ENCODE measurements at places on chromosomes 3 and 15.

- H3K27ac ChIP-seq: no peak overlapping the region
- H3K36me3 ChIP-seq: no peaks in the 10 kb centered on the region
- H3K4me1 ChIP-seq: no peaks in the 10 kb centered on the region
- no peak overlapping the region for H3K4me3 ChIP-seq
- DNase-seq: no peak
Observed at GRCh38 chr3:126406389-126407296, 11.9 kb downstream of the CFAP100 start.

GRCh38 chr3:172181932-172182586 lies 142.7 kb downstream of the FNDC3B start:
- peaks cover 17% of the 10 kb centered on the region for H3K4me1 ChIP-seq
- no peak overlapping the region for H3K27ac ChIP-seq
- no peaks in the 10 kb centered on the region for H3K36me3 ChIP-seq
- DNase-seq: no peak

- H3K4me3 ChIP-seq: no peak overlapping the region
- H3K27me3 ChIP-seq: peaks cover 13% of the 10 kb centered on the region
- H3K4me1 ChIP-seq: peaks cover 3% of the 10 kb centered on the region
- DNase-seq: no peak
- H3K36me3 ChIP-seq: no peaks in the 10 kb centered on the region
Observed at GRCh38 chr15:69114331-69114928, 46.0 kb upstream of the GLCE start.

DNA sequence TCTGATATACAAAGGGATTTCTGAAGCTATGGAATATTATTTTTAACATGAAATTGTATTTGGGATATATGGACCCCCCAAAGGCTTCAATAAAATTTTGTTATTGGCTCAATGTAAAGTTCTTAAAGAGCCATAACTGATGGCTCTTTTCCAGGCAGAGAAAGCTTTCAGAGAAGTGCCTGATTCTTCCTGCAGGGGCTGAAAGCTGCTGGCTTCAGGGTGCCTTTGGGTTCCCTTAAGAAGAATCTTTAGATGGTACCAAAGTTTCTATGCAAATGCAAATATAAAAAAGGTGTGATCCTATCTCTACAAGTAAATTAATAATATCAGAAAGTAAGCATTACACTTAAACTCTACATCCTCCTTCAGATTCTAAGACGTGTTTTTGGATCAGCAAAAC lies 72.6 kb downstream of the NR2F2 start:
- H3K4me1 ChIP-seq: no peaks in the 10 kb centered on the region
- H3K4me3 ChIP-seq: no peak overlapping the region
- H3K27ac ChIP-seq: no peak overlapping the region
- H3K36me3 ChIP-seq: no peaks in the 10 kb centered on the region
- peaks cover 22% of the 10 kb centered on the region for H3K27me3 ChIP-seq

- H3K4me1 ChIP-seq: no peaks in the 10 kb centered on the region
- no peak for DNase-seq
- no peak overlapping the region for H3K4me3 ChIP-seq
- H3K27me3 ChIP-seq: peaks cover under 1% of the 10 kb centered on the region
Observed at GRCh38 chr3:40850861-40851260, 326.1 kb downstream of the ZNF621 start.

DNA sequence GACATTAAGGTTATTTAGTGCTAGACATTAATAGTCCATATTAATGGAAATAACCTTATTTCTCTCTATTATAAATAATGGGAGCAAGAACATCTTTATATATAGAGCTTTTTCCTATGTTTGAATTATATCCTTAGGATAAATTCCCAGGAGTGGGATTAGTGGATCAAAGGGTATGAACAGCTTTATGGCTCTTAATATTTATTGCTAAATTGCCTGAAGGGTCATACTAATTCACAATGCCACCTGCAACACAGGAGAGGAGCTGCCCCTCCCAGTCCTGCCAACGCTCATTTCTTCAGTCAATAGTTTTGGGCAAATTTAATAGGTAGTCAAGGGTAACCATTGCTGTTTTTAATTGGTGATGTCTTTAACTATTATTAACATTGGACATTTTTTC lies 48.9 kb upstream of the POLR2M start:
- no peak overlapping the region for H3K4me3 ChIP-seq
- no peak overlapping the region for H3K27ac ChIP-seq
- H3K27me3 ChIP-seq: peaks cover 3% of the 10 kb centered on the region
- H3K4me1 ChIP-seq: no peaks in the 10 kb centered on the region
- DNase-seq: no peak

- no peaks in the 10 kb centered on the region for H3K4me1 ChIP-seq
- H3K27me3 ChIP-seq: no peaks in the 10 kb centered on the region
- no peak for DNase-seq
- no peaks in the 10 kb centered on the region for H3K36me3 ChIP-seq
- no peak overlapping the region for H3K27ac ChIP-seq
Observed at GRCh38 chr15:78969687-78970349, 25.0 kb upstream of the CTSH start.

- no peak overlapping the region for H3K27ac ChIP-seq
- no peaks in the 10 kb centered on the region for H3K36me3 ChIP-seq
- H3K4me1 ChIP-seq: no peaks in the 10 kb centered on the region
- no peak for DNase-seq
Observed at GRCh38 chr3:123660900-123661299, 76.0 kb upstream of the HACD2 start.

- H3K27ac ChIP-seq: no peak overlapping the region
- no peaks in the 10 kb centered on the region for H3K27me3 ChIP-seq
- peaks cover 14% of the 10 kb centered on the region for H3K4me1 ChIP-seq
- H3K36me3 ChIP-seq: peaks cover 19% of the 10 kb centered on the region
- DNase-seq: no peak
Observed at GRCh38 chr3:188520466-188520865, 366.5 kb downstream of the LPP start.

DNA sequence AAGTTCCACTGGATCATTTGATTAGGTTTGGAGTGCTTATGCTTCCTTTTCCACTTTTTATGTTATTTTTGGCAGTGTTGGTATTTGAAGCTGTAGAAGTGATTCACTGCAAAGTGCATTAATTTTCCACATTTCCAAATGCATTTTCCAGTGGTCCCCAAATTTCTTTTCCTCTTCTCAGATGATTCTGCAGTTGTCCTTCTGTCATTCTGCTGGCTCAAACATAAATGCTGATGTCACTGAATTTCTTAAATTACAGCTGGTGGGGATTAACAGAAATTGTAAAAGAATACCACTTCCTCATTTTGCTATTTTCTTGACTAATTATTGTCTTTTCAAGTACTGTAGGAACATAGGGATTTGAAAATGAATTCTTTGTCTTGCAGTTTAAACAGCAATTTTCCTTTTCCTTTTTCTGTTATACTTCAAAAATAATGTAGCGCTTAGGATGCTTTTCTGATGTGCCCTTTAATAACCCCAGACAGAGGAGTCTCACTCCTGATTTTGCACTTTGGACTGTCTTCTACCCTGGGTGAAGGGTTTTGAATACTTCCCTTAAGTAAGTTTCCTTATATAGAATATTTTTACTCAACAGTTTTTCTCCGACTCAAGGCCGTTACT lies 25.0 kb downstream of the MITF start:
- no peaks in the 10 kb centered on the region for H3K4me1 ChIP-seq
- no peak overlapping the region for H3K27ac ChIP-seq
- H3K4me3 ChIP-seq: no peak overlapping the region
- no peak for DNase-seq
- H3K36me3 ChIP-seq: no peaks in the 10 kb centered on the region

GRCh38 chr3:127677541-127678314 lies 5.0 kb downstream of the ABTB1 start:
- peaks cover 19% of the 10 kb centered on the region for H3K4me1 ChIP-seq
- H3K4me3 ChIP-seq: no peak overlapping the region
- H3K27me3 ChIP-seq: no peaks in the 10 kb centered on the region
- peaks cover 2% of the 10 kb centered on the region for H3K36me3 ChIP-seq

DNA sequence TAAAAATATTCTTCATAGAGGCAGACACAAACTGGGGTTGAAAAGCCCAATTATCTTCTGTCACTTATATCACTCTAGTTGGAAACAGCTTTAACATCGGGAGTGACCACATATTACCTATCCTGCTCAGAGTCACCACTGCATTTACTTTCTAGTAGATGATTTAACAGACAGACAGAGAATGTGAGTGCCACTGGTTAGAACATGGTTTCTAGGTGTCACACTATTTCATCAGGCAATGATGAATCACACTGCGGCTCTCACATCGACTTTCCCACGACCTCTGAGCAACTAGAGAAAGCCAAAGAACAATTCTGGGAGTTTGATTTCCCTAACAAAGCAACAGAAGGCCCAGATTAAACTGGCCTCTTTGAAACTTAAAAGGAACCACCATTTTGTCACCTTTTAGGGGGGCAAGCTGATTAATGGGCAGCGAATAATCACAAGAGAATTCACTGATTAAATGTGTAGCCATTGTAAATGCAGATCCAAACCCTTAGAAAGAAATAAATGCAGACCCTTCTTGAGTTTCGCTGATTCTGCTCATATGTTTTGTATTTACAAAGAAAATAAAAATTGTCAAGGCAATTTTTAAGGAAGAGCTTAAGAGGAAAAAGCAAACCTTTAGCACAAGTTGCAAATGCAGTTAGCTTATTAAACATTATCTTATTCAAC lies 112.6 kb upstream of the KBTBD8 start:
- H3K27me3 ChIP-seq: peaks cover 4% of the 10 kb centered on the region
- no peak for DNase-seq
- no peak overlapping the region for H3K4me3 ChIP-seq
- no peaks in the 10 kb centered on the region for H3K36me3 ChIP-seq
- no peak overlapping the region for H3K27ac ChIP-seq
- H3K4me1 ChIP-seq: no peaks in the 10 kb centered on the region

DNA sequence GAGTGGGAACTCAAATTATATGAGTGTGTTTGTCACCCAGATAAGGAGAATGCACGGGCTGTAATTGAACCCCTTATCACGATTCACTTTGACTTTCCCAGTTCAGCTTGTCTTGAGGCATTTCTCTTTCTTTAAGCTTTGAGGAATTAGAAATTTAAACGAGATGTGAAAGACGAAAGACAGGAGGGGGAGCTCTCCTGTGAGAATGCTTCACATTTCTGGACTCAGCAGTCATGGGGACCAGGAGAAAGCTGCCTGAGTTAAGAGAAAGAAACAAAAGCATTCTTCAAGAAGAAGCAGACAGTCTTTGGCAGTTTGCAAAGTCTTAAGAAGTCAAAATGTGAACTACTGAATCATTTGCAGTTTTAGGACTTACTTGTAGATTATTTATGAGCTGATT lies 205.6 kb downstream of the NECTIN3 start:
- no peak overlapping the region for H3K27ac ChIP-seq
- no peaks in the 10 kb centered on the region for H3K27me3 ChIP-seq
- no peak for DNase-seq
- H3K4me1 ChIP-seq: peaks cover 15% of the 10 kb centered on the region
- no peaks in the 10 kb centered on the region for H3K36me3 ChIP-seq
- H3K4me3 ChIP-seq: no peak overlapping the region

DNA sequence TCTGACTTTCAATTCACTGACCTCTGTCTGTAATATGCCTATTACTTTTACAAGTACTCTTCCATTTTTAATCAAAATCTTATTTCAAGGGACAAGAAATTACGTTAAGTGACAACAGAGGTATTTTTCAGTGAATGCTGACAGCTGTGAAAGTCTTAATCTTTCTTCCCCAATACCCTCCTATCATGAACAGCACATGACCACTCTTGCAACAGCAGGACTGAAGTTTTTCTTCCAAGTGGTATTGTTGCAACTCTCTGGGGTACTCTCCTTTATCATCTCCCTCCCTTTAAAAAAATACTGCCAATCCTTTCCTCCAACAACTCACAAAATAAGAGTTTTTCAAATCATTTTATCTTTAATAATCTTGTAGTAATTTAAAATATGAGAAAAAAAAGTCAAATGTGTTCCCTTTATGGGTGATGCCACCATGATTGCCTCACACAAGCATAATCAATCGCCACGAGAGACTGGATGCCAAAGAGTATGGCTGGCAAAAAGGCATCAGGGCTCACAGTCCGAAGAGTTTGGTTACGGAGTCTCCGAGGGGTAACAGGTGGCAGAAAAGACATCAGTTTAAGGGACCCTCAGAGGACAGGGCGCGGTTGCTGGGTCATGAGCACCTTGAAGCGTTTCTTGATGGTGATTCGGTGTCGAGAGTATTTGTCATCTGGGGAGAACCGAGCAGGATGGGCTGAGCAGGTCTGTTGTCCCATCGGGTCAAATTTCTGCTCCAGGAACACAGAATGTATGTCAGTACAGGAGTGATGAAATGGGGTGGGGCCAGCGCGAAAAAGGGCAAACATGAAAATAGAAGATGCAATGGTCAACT lies 1.3 kb downstream of the NOP10 start:
- H3K4me3 ChIP-seq: no peak overlapping the region
- no peak for DNase-seq
- peaks cover 33% of the 10 kb centered on the region for H3K4me1 ChIP-seq
- peaks cover 28% of the 10 kb centered on the region for H3K36me3 ChIP-seq
- H3K27ac ChIP-seq: peak overlapping the region; percentile 88

- no peak for DNase-seq
- no peak overlapping the region for H3K4me3 ChIP-seq
- peak overlapping the region; percentile 32 for H3K27ac ChIP-seq
- no peaks in the 10 kb centered on the region for H3K27me3 ChIP-seq
Observed at GRCh38 chr3:114417675-114418074, 123.8 kb downstream of the TIGIT start.

GRCh38 chr3:150407051-150407807 lies 869 bp upstream of the TSC22D2 start:
- peak overlapping the region; percentile 77 for H3K4me3 ChIP-seq
- H3K4me1 ChIP-seq: peaks cover 13% of the 10 kb centered on the region
- peak overlapping the region; percentile 100 for H3K27ac ChIP-seq
- H3K36me3 ChIP-seq: peaks cover 13% of the 10 kb centered on the region
- no peaks in the 10 kb centered on the region for H3K27me3 ChIP-seq

DNA sequence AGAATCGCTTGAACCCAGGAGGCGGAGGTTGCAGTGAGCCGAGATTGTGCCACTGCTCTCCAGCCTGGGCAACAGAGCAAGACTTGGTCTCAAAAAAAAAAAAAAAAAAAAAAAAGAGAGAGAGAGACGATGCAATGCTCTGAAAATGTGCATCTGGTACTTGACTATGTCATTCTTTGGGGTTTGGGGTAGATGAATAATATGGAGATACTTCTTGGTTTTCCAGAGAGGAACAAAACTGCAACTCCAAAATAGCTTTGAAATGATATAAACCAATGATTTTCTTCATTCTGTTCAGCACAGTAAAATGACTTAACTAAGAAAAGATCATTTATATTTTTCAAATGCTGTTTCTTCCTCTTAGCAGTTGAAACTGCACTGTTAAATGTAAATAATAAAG lies 158.9 kb downstream of the ISL2 start:
- no peak overlapping the region for H3K4me3 ChIP-seq
- no peak for DNase-seq
- H3K27ac ChIP-seq: no peak overlapping the region
- no peaks in the 10 kb centered on the region for H3K27me3 ChIP-seq
- no peaks in the 10 kb centered on the region for H3K4me1 ChIP-seq
- peaks cover 4% of the 10 kb centered on the region for H3K36me3 ChIP-seq

GRCh38 chr3:154188846-154189245 lies 67.7 kb downstream of the ARHGEF26 start:
- no peak for DNase-seq
- H3K27ac ChIP-seq: no peak overlapping the region
- H3K4me3 ChIP-seq: no peak overlapping the region
- peaks cover 8% of the 10 kb centered on the region for H3K27me3 ChIP-seq
- no peaks in the 10 kb centered on the region for H3K36me3 ChIP-seq

GRCh38 chr15:34360298-34360697 lies 6.7 kb downstream of the LPCAT4 start:
- H3K27me3 ChIP-seq: no peaks in the 10 kb centered on the region
- H3K27ac ChIP-seq: no peak overlapping the region
- H3K4me1 ChIP-seq: peaks cover 7% of the 10 kb centered on the region
- H3K36me3 ChIP-seq: peaks cover 32% of the 10 kb centered on the region
- DNase-seq: no peak

Data from activated CD4-positive, alpha-beta T cell treated with anti-CD3 and anti-CD28 coated beads for 36 hours (primary cell).